Stimulated activated effector memory CD8-positive, alpha-beta T cell treated with anti-CD3 and anti-CD28 coated beads, Interleukin-12 subunit alpha, Interleukin-12 subunit beta, amount 100 ng/mL, for 72 hours (primary cell): ENCODE measurements at places on chromosomes 16 and 17.

DNA sequence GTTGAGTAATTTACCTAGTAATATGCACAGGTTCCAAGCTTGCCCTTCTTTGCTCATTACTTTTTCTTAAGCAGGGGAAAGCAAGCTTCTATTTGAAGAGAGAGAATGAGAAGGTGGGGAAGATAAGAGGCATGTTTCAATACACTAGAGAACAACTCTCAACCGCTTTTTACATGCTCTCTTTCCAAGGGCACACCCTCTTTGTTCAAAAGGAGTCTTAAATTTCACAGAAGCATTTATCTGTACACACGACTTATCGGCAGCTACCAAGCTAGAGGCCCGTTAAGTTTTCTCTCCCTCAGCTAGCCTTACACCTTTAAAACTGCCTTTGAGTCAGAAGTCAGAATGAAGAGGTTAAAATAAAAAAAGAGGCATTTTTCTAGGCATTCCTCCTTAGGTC is 79.6 kb downstream of the STH start:
- no peak for DNase-seq

GRCh38 chr16:50537533-50538290 is 10.5 kb upstream of the NKD1 start:
- no peak for DNase-seq

- no peak for DNase-seq
These were observed 2.7 kb downstream of the MYO18A start for GRCh38 chr17:29177541-29177870.

GRCh38 chr17:17780922-17781590 is 55.7 kb downstream of the SREBF1 start:
- no peak for DNase-seq

DNA sequence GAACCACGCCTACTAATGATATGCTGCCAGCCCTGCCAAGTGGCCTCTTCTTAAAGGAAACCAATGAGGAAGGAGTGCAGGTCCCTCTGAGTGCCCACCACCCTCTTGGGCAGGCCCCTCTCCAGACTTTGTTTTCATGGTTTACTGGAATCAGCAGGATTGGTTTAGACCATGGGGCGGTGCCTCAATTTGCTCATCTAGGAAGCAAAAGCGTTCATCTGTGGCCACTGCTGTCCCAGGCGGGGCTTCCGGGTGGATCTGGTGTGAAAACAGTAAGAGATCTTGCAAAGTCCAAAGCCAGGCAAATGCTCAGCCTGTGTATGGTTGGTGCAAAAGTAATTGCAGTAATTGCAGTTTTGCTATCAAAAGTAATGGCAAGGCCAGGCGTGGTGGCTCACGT is 71.3 kb downstream of the AMFR start:
- DNase-seq, result no peak

GRCh38 chr17:43881181-43881580 is 26.2 kb downstream of the MPP2 start:
- DNase-seq, result no peak

DNA sequence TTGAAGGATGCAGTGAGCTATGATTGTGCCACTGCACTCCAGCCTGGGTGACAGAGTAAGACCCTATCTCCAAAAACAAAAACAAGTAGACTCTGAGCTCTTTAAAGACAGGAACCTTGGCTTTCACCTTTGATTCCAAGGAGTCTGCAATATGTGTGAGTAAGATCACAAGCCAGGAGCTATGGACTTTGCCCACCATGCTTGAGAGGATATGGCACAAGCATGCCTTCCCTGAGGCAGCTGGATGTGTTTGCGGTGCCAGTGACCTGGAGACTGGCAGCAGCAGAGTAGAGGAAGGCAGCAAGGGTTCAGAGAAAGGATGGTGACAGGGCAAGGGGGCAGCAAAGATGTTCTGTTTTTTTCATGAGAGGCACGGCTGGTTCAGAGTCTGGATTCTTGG is 14.5 kb upstream of the PRKCA start:
- no peak for DNase-seq

DNA sequence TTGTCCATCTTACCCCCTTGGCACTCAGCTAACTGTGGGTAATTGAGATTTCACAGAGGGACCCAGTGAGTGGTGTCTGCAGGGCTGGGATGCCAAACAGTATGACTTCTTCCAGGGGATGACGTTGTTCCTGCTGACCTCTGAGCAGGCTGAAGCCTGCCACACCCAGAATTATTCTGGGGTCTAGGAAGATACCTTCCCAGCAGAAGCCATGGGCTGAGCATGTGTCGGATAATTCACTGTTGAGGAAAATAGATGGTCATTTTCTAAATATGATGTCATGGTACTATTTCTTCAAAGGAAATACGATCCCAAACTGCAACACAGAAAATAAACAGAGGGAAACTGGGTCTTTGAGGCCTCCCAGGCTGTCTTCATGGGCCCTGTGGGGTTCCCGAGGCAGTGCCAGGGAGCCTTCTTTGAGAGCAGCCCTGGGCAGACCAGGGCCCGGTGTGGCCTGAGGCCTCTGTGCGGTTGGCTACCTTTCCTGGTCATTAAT is 17.4 kb downstream of the WNT9B start:
- DNase-seq, result no peak

- no peak for DNase-seq
These were observed 276.5 kb upstream of the XYLT1 start for GRCh38 chr16:17747081-17747756.

DNA sequence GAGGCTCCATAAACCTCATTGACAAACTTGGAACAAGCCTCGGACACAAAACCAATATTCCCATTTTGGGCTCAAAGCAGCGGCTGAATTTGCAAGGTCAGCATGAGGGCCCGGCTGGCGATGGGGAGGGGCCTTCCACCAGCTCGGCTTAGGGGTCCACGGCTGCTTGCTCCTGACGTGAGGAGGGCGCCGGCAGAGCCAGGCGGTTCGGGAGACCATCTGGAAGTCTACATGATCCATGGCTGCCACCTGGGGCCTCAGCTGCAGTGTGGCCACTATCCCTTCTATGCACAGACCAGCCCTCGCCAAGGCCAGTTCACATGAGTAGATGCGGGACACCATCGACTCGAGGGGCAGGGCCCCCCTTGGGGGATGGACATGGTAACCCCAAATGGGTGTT is 39.1 kb downstream of the NDEL1 start:
- no peak for DNase-seq

DNA sequence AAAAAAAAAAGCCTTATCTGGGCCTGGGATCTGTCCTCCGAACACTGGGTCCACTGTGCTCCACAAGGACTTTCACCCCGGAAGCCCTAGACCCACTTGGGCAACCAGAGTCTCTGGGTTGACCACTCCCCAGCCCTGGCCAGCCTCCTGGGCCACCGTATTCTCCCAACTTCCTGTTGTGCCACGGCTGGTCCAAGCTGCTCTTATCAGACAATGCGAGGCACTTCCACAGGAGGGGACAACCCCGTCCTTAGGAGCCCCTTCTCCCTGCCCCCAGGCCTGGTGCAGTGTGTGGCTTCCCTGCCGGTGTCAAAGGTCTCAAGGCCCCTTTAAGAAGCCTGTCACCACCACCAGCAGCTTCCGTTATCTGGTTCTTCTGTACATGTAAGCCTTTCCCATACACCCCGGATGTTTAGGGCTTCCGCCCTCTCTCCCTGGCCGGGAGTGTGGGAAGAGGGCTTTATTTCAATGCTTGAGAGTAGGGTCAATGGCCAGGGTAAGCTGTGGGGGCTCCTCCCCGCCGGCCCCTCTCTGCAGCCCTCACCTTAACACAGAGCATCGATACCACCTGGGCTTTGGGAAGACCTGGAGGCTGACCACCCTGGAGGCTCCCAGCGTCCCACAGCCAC is 313.0 kb downstream of the SEC14L1 start:
- DNase-seq, result peak; percentile 78

- no peak for DNase-seq
These were observed 17.1 kb upstream of the NAGLU start for GRCh38 chr17:42518755-42519545.

GRCh38 chr16:16100631-16101030 is 122.7 kb downstream of the ABCC6 start:
- no peak for DNase-seq

- DNase-seq, result peak; percentile 86
These were observed 1.2 kb downstream of the GPR142 start for GRCh38 chr17:74368341-74369081.

DNA sequence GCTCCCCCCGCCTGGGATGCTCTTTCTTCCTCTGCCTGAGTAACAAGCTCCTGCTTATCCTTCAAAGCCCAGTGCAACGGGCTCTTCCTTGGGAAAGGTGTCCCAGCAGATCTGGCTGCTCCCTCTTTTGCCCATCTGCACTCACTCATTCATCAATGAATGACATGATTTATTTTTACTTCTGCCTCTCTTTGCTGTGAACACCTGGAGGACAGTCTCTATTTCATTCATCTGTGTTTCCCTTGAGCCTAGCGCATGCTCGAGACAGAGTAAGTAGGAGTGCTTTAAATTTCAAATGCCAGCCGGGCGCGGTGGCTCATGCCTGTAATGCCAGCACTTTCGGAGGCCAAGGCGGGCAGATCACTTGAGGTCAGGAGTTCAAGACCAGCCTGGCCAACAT is 22.0 kb upstream of the GINS2 start:
- DNase-seq, result no peak

- DNase-seq, result no peak
These were observed 17.2 kb downstream of the COIL start for GRCh38 chr17:56943505-56944125.

DNA sequence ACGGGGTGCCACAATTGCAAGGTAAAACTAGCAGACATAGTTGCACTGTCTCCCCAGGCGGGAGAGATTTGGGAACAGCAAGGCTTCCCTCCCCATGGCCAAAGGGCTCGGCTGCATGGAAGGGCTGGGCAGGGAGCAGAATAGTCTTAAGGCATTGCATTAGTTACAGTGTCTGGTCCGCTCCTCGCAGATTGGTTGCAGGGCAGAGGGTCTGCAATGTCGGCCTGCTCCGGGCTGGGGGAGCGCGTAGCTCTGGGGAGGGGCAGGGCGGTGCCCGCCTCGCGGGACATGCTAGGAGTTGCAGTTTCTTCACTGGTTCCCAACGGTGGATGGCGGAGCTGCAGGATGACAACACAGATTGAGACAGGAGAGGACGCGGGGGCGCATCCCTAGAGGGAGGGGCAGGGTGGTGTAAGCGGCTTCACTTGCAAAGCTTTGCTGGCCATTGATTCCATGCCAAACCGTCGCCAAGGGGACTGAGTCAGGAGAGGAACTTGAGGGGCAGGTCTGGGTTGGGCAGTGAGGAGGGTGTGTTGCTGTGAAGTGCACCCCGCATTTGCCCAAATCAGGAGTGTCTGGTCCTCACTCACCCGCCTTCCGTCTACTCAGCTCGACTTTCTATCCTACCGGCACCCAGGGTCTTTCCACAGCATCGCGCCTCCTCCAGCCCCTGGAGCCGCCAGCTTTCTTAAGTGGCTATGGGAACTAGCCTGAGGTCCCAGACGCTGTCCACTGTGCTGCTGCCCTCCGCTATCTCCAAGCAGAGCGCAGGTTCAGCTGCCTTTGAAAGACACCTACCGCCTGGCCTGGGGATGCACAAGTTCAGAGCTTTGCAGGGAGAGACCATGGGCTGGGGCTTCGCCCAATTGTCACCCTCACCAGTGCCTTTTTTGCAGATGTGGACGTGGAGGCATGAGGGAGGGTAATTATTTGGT is 1748.9 kb downstream of the TP53TG3F start:
- no peak for DNase-seq

GRCh38 chr16:83899978-83900377 is 1.1 kb downstream of the MLYCD start:
- no peak for DNase-seq

GRCh38 chr17:66715745-66716156 is 119.2 kb upstream of the CACNG5 start:
- DNase-seq, result no peak

DNA sequence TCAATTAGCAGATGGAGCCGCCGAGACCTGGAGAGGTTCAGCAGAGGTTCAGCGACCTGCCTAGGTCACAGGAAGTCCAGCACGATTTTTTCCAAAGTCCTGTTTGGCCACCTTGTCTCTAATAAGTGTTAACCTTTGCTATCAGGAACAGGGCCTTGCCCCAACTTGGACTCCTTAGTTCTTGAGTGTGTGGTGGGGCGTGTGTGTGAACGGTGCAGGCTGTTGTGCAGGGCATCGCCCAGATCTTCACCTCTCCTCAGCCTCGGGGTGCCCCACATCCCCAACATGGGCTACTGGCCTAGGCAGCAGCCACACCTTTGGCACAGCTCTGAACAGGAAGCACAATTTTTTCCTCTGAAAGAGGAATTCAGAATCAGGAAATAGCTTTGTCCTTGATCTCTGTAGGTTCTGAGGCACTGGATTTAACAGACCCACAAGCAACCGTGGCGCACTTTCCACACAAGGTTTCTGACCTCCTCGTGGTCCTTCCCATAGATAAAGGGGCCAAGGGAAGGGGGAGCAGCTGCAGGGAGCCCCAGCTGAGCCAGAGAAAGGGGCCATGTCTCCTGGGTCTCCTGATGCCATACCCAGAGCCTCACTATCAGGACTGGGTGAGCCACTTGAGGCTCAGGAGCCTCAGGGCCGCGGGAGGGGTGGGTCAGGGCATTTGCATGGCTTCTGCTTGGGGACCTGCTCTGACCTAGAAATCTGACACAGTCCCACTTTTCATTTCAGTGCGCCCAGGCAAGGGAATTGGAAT is 10.4 kb downstream of the MPRIP start:
- no peak for DNase-seq

GRCh38 chr17:38597375-38597774 is 8.4 kb downstream of the SRCIN1 start:
- no peak for DNase-seq

DNA sequence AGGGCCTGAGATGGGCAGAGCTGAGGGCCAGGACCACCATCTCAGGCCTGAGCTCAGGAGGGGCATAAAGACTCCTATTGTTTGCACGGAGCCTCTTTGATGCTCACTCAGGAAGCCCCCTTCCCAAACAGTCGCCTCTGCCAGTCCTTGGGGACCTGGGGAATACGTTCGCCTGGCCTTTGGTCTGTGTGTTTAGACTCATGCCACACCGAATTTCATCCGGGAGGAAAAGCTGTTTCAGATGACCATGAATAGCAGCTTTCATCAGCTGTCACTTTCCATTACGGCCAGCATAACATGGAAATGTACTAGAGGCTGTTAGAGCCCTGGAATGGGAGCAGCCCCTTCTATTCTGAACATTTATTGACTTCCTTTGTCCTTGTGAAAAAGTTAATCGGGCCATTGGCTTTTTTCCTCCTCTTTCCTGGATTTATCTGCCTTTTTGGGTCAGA is 139.0 kb downstream of the HS3ST3A1 start:
- no peak for DNase-seq
